ENCODE measurements at places on chromosomes 3 and 15. TPM values are rescaled to one million over a fixed set of nuclear protein-coding genes. Genes with fewer than 3 reads are reported as not detected.

The SNX22 gene
- total RNA-seq: 1.5 TPM

The AHSG gene
- not detected for total RNA-seq

The FBN1 gene
- total RNA-seq: 48.0 TPM

The TSPAN3 gene
- total RNA-seq: 261 TPM

The TGM5 gene
- not detected for total RNA-seq

Data from thoracic aorta endothelial cell (primary cell).